RPMI7951 (cell line): ENCODE measurements at places on chromosomes 12 and 14. TPM values are rescaled to one million over a fixed set of nuclear protein-coding genes. Genes with fewer than 3 reads are reported as not detected.

Gene RPL36AL
- total RNA-seq, result 287 and 313 TPM in 2 replicates

Gene PROX2
- not detected in 2 replicates for total RNA-seq

Gene SYCP3
- total RNA-seq, result 0.20 TPM in 1 of 2 replicates, not detected in the other

Gene TEX52
- total RNA-seq, result not detected in 2 replicates
